Activated naive CD4-positive, alpha-beta T cell treated with Interleukin-2 at 50 U/mL for 16 hours (primary cell): ENCODE measurements at places on chromosomes 2 and 18.

DNA sequence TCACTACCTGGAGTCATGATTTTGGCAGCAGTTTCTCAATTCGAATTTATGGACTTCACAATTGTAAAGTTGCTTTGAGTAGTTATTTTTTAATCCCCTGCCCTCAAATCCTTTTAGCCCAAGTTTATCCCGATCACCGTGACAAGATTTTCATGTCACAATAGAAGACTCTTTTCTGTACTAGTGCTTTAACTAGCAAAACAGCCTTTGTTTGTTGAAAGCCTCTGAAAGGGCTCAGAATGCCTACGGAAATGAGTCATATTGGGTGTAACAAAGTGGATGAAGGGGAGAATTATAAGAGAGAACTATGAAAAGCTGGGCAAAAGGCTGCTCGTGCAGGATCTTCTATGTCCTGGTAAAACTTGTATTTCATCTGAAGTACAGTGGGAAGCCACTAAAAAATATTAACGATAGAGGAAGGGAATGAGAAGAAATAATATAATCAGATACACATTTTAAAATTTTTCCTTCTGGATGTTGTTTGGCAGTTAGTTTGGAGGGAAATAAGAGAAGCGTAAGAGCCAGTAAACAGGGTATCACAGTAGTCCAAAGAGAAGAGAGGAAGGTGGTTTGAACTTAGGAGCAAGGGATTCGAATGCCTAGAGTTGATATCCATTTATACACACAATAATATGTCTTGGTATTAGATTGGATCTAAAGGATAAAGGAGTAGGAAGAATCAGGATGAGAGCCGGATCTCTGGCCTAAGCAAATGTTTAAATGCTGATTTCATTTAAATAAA, 114.9 kb downstream of the GALNT13 start:
- no peak for DNase-seq

- no peak for DNase-seq
Observed at GRCh38 chr2:12262681-12263436, 453.9 kb upstream of the TRIB2 start.

DNA sequence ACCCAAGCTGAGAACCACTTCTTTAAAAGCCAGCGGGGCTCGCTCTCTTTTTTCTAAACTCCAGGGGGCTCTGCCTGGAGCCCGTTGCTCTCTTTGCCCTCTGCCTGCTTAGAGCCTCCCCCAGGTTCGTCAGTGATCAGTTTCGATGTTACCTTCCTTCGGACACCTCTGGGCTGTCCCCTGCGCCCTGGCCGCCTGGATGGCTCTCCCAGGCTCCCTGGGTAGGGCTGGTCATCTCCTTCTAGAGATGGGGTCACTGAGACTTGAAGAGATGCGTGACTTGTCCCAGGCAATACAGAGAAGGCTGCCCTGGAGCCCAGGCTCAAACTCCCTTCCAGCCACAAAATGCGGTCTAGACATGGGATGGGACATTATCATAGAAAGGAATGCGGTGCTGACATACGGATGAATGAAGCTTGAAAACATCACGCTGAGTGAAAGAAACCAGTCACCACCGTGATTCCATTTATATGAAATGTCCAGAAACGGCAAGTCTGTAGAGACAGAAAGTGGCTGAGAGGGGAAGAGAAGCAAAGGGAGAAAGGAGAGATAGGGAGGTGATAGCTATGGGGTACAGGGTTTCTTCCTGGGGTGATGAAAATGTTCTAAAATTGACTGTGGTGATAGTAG, 14.6 kb downstream of the KCNF1 start:
- DNase-seq, result no peak

DNA sequence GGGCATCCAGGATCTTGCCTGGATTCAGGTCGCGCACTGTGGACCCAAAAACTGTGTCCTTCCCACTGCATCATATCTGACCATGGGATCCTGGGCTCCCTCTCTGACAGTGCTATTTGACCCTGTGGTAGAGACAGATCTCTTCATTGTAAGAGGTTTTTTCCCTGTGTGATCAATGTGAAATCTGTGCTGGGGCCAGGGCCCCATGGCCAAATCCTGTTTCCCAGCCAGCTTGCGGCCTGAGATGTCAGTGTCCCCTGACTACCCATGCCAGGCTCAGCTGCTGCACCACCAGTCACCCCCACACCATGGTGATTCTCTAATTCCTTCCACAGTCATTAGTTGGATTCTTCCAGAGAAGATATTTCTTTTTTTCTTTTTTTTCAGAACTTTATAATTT, 3.5 kb downstream of the PRLH start:
- DNase-seq, result no peak

- peak; percentile 49 for DNase-seq
Observed at GRCh38 chr2:950080-950966, at the start of gene SNTG2. TSS of gene SNTG2 (plus strand) at chr2:950849. CDS start at chr2:950997, 148 bp downstream.

- no peak for DNase-seq
Observed at GRCh38 chr2:106147665-106148064, 46.4 kb downstream of the UXS1 start.

DNA sequence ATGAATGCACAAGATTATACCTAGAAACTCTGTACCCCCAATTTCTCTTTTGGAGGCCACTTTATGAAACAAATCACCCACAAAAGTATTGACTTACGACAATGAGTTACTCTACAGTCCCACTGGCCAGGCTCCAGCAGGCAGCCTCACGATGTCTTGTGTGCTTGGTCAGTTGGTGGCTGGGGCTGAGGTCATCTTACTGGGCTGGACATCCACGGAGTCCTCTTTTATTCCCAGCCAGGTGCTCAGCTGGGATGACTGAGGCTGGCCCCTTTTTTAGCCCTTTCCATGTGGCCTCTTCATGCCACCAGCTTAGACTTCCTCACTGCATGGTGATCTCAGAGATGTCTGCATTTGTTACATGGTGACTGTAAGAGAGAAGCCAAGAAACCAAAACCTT, 8.9 kb upstream of the ID2 start:
- no peak for DNase-seq

- no peak for DNase-seq
Observed at GRCh38 chr2:161135951-161136593, 24.2 kb upstream of the TANK start.

DNA sequence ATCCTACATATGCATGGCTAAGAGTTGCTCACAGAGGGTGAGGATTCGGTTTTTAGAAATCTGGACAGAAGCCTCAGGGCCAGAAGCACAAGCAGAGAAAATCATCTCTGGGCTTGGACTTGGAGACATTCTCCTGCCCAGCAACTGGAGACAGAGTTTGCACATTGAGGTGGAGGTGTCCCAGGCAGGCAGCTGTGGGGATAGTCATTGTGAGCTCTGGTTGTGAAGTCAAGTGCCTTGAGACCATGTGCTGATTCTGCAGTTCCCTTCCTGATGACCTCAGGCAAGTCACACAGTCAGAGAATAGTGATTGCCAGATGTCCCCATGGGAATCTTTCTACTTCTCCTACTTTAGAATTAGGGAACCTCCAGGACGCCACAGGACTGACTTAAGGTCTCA, 108.4 kb upstream of the LDAH start:
- no peak for DNase-seq

DNA sequence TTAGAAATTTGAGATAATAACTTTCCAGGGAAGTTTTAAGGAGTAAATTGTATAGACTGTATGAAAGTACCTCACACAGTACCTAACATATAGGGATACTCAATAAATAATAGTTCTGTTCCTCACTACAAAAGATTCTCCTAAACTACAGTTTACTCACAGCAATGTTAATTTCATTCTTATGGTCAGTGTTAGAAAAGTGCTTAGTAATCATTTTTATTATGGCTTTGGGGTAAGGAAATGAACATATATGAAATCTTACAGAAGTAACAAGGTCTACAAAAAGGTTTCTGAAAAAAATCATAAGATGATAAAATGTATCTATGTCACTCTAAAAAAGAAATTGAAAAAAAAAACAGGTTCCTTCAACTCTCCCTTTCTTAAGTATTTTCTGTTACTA, 67.2 kb downstream of the IKZF2 start:
- no peak for DNase-seq

DNA sequence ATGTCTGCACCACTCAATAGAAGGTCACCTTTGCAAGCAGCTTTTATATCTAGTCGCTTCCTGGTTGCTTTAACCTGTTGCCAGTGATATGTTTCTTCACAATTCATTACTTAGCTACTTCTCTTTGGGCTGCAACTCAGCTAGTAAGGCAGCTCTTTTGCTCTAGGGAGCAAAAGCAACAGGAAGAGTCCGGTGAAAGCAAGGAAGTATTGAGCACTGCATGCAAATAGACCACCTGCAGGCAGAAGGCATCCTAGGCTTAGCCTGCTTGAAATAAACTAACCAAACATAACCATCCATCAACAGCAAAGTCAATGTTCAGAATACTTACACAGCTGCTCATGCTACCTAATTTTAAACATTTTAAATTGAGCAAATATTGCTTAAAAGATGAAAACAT, 529.2 kb upstream of the LINC00305 start:
- DNase-seq, result no peak

DNA sequence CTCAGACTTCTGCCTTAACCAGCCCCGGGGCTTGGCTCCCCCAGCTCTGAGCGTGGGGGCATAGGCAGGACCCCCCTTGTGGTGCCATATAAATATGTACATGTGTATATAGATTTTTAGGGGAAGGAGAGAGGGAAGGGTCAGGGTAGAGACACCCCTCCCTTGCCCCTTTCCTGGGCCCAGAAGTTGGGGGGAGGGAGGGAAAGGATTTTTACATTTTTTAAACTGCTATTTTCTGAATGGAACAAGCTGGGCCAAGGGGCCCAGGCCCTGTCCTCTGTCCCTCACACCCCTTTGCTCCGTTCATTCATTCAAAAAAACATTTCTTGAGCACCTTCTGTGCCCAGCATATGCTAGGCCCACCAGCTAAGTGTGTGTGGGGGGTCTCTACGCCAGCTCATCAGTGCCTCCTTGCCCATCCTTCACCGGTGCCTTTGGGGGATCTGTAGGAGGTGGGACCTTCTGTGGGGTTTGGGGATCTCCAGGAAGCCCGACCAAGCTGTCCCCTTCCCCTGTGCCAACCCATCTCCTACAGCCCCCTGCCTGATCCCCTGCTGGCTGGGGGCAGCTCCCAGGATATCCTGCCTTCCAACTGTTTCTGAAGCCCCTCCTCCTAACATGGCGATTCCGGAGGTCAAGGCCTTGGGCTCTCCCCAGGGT, 5.5 kb downstream of the CTDSP1 start:
- no peak for DNase-seq

DNA sequence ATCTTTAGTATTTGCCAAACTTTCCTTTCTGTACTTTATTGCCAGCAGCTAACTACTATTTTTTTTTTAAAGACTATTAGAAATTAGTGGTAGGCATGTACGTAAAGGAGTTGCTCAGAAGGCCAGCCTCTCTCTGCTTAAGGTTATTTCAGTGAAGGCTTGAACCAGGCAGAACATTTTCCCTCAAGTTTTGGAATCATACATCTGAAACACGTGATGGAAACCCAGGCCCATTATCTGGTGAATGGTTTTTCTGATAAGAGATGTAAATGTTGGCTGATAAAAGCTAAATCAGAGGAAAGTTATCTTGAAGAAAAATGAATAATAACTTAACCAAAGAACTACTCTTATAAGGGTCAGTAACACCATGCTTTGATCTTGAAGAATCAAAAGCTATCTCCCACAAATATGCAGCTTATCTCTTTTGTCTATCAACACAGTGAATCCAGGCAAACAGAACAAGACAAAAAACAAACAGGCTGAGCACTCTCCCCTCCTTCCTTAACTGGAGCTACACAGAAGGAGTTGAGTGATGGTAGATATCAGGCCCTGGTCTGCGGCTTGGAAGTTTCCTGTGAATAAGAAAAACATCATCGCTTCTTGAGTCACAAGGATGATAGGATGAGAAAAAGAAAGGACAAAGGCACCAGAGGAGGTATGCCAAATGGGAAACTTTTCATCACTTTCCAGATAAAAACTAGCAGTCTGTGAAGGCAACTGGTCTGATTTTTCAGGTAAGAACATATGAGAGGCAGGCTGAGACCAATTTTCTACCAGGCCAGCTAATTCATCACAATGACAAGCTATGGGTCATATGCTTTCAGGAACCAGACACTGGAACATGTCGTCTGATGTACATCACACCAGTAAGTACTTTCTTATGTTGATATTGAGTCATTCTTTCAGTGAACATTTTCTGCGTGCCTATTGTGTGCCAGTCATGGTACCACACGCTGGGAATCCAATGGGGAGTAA, 88.4 kb upstream of the STK17B start:
- DNase-seq, result peak; percentile 55

DNA sequence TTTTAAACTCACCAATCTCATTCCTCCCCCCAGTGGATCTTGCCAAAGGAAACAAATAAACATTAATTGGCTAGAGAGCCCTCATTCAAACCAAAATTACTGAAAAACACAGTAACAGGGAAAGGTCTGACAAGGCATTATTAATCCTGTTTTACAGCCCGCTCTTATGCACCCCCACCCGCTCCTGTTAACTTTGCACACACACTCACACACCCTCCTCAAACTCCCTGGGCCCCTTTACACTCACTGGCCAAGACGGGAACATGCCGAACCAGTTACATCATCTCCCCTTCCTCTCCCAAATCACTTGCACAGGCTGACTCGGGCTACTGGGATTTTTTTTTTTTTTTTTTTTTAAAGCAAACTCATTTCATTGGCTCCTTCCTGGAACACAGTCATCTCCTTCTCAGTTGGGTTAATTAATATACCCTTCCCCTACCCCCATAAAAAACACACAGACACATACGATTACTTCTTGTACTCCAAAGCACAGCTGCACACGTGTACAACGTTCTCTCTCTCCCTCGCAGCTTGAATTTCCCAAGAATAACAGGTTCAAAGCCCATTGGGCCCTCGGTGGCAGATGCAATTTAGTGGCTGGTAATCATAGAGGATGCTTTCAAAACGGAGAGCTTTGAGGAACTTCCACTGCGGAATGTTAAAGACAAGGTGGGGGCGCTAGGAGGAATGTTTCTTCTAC, 31.8 kb downstream of the KLF7 start:
- no peak for DNase-seq

GRCh38 chr2:109300582-109300981, 171.6 kb downstream of the SH3RF3 start:
- DNase-seq, result no peak

- no peak for DNase-seq
Observed at GRCh38 chr18:45589356-45590035, 25.8 kb upstream of the SLC14A2 start.

DNA sequence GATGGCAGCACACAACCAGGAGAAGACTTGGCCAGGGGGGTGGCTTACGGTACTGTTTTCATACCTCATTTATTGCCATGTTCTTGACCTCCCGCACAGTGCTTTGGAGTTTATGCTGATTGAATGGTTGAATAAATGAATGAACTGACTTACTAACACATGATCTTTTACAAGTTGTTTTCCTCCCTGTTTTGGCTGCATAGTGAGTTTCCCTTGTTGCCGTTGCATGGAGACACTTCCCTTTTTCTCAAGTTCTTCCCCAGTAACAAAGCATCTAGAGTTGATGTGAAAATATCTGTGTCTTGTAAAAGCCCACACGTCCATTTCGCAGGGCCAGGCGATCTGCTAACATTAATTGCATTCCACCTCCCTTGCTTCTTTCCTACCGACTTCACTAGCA, 35.7 kb upstream of the RAB1A start:
- DNase-seq, result no peak

GRCh38 chr2:240252191-240252871, 111.9 kb upstream of the OTOS start:
- DNase-seq, result no peak
